ENCODE measurements at places on chromosomes 2 and 18.

- DNase-seq = no peak
These were observed 26.0 kb upstream of the SP3 start for GRCh38 chr2:173990970-173991819.

- DNase-seq = no peak
These were observed 128.0 kb downstream of the NFATC1 start for GRCh38 chr18:79523736-79524180.

DNA sequence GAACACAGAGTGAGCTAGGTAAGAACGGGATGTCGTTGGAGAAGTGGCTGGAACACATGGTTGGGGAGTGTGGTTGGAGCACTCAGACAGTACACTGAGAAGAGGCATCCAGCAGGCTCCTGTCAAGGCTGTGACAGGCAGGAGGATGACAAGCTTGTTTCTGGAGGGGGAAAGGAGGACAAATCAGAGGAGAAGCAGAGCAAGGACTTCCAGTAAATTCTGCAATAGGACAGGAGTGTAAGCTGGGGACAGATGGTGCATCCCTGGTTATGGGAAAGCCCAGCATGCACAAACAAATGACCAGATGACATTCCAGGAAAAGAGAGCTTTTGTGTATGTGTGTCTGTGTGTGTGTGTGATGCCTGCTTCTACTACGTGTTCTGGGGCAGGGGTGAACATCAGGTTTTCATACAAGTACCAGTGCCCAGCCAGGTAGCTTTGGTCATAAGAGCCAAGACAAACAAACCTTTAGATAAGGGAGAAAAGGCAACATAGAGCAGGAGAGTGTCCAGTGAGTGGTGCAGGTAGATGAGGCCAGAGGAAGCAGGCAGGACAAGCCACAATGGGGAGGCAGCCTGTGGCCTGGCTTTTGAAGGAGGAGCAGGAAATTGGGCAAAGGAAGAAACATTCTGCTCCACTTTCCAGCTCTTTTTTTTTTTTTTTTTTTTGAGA, 32.1 kb upstream of the MAPK4 start:
- DNase-seq = no peak

DNA sequence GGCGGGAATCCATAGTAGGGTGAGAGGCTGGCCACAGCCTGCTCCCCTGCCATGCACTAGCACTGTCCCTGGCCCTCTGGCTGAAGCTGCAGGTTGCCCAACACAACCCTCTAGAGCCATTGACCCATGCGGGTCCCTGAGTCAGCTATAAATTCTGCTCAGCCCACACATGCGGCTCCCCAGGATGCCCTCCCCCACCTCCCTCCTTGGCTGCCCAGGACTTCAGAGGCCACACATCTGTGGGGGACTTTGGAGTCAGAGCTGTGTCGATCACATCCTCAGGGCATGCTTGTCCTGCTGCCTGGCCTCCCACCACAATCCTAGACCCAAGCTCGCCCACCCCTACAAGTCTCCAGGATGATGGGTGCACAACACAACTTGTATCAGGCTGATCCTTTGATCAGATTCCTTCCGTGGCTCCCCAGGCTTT, 97.0 kb downstream of the TFCP2L1 start:
- DNase-seq = no peak

- no peak for DNase-seq
These were observed 47.8 kb downstream of the TGFA start for GRCh38 chr2:70505613-70506391.

GRCh38 chr2:101809698-101810097, 112.2 kb downstream of the MAP4K4 start:
- no peak for DNase-seq

DNA sequence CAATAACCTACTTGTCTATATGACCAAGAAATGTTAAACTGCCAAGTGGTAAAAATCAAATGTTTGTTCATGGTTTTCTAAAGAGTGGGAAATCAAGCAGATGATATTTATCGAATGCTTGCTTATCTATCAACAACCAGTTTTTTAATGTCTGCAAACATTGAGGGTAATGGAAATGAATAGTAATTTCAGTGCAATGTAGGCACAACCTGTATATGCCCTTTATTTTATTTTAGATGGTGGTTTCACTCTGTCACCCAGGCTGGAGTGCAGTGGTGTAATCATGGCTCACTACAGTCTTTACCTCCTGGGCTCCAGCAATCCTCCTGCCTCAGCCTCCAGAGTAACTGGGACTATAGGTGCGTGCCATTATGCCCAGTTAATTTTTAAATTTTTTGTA, 46.0 kb upstream of the CD28 start:
- DNase-seq = no peak

- no peak for DNase-seq
These were observed 9.8 kb downstream of the RAB12 start for GRCh38 chr18:8619041-8619440.

- DNase-seq = no peak
These were observed 245.0 kb downstream of the PTGR3 start for GRCh38 chr18:74963820-74964446.

- DNase-seq = no peak
These were observed 110.3 kb downstream of the EPC2 start for GRCh38 chr2:148754864-148755263.

DNA sequence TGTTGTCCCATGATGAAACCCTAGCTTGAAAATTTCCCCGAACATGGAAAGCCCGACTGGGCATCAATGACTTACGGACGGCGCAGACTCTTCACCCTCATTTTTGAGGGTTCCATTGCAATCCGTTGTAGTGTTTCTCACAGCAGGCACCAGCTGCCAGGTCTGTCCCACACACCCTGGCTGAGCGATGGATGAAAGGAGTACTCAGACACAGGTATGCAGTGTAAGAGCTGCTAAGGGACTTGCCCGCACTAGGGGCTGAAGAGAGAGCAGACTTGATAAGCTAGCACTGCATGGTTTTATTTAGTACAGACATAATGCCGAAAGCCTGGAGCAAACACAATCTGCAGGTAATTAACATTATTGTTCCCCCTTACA, 15.8 kb downstream of the DYNAP start:
- no peak for DNase-seq

DNA sequence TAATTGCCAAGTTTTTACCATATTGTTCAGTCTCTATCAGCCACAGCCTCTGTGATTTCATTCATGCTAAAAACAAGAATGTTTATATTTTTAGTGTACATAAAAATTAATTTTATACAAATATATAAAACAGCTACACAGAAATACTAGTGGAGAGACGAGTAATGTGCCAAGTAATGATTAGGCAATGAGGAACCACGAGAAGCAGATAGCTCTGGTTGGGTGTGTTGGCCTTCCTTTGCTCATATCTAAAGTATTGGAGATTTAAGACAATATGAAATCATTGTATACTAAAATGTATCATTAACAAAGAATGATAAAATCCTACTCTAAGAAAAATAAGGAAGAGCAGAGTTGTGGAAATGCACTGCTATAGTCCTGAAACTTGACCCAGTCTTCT, 326.7 kb downstream of the AGAP1 start:
- DNase-seq = no peak

DNA sequence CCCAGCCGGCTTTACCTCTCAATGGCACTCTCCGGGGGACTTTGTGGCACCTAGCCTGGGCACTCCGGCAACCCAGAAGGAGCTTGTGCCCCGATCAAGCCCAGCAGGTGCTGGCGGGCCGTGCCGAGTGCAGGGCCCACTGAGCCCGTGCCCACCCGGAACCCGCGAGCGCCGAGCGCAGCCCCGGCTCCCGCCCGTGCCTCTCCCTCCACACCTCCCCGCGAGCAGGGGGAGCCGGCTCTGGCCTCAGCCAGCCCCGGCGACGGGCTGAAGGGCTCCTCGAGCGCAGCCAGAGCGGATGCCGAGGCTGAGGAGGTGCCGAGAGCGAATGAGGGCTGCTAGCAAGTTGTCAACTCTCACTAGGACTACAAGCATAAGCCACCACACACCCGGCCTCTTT, 136.9 kb downstream of the COMMD1 start:
- DNase-seq = no peak

DNA sequence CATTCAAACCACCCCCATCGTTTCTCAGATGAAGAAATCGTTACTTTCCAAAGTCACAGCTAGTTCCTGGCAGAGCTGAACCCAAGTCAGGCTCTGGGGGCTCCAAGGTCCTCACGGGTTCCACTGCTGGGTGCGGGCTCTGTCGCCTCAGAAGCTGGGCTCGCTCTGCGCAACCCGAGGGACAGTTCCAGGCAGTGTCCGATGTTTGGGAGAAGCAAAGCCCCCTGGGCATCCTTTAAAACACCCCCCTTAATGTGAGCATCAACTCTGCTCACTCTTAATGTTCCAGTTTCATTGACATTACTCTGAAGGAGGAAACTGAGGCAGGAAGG, 796 bp downstream of the AOX1 start:
- DNase-seq = no peak

DNA sequence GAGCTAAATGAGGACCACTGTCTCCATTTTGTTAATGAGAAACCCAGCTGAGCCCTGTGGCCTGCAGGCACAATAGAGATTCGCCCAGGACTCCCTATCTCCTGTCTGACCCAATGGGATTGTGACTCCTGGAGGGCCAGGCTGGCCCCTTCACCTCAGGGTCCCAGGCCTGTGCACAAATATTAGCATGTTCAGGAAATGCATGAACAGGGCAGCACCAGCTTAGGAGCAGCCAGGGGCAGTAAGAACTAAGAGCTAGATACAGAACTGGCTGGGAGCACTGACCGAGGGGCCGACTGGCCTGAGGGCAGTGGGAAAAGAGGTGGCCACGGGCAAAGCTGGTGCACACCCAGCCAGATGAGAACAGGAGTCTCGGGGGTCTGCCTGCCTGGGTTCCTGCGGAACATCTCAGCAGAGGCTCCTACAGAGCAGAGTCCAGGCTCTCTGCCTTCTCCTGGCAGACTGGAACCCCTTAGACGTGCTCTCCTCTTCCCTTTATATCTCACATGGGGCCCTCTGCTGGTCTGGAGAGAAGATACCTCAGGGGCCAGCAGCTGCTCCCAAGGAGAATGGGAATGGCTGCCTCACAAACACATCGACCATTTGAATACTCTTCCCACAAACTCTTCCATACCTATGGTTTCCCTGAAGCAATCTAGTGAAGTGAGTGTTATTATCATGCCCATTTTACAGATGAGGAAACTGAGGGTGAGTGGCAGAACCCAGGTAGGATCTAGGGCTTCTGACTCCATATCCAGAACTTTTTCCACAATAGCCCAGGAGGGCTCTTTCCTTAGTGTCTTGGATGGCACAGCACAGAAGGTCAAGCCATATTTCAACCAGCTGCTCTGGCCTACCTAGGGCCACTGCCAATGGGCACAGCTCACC, 77.6 kb upstream of the OTOF start:
- DNase-seq = no peak

- peak; percentile 60 for DNase-seq
These were observed 280 bp upstream of the CYP1B1 start for GRCh38 chr2:38076152-38076709.

DNA sequence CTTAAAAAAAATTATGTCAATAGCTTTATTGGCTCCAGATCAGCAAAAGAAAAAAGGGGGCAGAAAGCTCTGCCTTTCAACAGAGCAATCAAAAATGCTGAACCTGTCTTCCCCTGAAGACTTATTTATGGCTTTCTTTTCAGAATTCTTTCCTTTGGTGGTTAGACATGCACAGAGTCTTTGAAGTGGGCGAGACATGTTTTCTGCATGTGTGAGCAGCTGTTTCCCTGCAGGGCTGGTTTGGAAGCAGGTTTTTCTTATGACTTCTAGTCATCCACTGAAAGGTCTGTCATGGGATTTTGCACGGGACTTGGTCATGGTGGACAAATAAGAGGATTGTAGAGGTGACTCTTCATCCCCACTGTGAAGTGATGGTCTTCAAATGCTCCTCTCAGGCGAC, 160.3 kb downstream of the VAPA start:
- DNase-seq = no peak

GRCh38 chr18:74476140-74476539, 19.0 kb upstream of the DIPK1C start:
- no peak for DNase-seq

- no peak for DNase-seq
These were observed 64.2 kb downstream of the RPL37A start for GRCh38 chr2:216562696-216563435.

DNA sequence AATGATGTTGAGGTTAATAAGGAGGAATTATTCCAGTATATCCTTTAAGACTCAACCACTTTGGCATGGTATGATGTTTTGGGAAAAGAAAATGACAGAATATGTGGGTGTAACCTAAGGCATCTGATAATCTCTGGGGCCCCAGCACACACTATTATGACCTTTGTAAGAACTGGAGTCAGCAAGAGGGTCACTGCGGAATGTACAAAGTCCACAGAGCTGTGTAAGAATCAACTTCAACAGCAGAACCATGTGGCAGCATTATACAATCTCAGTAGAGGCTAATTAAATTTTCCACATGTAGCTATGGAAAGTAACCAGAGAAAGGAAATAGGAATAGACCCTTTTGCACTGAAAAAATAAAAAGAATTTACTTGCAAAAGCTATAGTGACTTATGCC, 445.1 kb upstream of the UBE2E3 start:
- no peak for DNase-seq

DNA sequence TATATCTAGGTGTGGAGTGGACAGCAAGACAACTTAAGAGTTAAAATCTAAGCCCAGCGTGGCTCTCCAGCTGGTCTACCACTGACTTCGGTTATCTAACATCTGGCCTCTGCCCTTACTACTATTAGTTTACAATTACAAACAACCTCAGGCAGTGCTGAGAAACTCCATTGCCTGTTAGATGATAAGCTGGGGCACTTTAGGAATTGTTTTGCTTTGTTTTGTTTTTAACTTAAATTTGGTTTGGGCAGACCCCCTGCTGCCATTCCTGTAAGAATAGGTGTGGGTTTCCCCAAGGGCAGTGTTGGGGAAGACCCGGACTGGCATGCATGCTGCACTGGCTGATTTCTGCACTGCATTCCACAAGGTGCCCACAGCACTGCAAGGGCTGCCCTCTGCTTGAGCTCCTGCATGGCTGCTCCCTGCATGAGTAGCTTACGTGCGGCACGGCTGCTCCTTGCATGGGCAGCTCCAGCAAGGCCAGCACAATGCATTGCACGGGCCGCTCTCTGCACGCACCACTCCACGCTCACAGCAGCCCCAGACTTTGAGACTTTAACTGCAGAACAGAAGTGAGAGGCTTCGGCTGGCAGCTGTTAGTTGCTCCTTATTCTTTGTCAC, 74.2 kb upstream of the SERTAD2 start:
- DNase-seq = no peak

GRCh38 chr2:74481431-74481830, 1.4 kb downstream of the CCDC142 start:
- no peak for DNase-seq

DNA sequence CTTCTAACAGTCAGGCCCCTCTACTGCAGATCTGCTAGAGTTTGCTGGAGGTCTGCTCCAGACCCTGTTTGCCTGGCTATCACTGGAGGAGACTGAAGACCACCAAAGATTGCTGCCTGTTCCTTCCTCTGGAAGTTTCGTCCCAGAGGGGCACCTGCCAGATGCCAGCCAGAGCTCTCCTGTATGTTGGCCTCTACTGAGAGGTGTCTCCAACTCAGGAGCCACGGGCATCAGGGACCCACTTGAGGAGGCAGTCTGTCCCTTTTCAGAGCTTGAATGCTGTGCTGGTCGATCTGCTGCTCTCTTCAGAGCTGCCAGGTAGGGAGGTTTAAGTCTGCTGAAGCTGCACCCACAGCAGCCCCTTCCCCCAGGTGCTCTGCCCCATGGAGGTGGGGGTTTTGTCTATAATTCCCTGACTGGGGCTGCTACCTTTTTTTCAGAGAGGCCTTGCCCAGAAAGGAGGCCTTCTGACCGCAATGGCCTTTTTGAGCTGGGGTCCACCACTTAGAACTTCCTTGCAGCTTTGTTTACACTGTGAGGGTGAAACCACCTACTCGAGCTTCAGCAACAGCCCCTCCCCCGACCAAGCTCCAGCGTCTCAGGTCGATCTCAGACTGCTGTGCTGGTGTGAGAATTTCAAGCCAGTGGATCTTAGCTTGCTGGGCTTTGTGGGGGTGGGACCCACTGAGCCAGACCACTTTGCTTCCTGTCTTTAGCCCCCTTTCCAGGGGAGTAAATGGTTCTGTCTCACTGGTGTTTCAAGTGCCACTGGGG, 566.0 kb downstream of the NR4A2 start:
- no peak for DNase-seq

All from HTR-8/SVneo (cell line).